ENCODE measurements at places on chromosomes 5 and 9.

GRCh38 chr9:108903420-108904103 lies 30.4 kb downstream of the ELP1 start:
- DNase-seq = no peak

DNA sequence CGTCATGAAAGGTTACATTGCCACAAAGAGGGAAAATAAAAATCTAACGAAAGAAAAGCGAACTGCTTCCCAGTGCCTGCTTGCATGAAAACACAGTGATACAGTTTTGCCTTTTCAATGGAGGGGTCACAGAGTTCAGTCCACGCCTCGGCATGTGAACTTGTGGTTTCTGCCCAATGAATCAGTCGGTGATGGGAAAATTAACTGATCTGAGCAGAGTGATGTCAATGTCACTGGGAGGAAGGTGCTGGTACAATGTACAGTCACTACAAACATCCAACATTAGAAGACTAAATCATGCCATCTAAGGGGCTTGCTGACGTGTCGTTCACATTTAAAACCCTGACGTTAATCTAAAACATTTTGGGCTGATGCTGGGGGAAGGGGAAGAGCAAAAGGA lies 151.8 kb upstream of the MSX2 start:
- no peak for DNase-seq

DNA sequence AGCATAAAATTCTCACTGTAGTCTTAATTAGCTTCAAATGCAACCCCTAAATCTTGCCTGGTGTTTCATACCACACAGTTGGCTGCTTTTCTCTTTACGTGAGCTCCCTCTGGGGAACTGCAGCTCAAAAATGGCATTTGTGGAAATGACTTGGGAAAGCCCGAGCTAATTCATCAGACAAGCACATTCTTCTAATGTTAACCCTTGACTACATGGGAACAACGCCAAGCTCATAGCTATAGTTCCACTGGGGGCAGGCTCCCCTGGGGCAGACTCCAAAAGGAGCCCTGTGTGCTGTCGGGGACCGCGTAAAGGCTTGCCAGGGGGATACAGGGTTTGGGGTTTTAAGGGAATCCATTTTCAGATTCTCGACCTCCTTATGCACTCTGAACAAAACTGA lies 301.4 kb upstream of the DAP start:
- no peak for DNase-seq

- DNase-seq = no peak
Observed at GRCh38 chr5:79189439-79190234, 46.3 kb upstream of the JMY start.

DNA sequence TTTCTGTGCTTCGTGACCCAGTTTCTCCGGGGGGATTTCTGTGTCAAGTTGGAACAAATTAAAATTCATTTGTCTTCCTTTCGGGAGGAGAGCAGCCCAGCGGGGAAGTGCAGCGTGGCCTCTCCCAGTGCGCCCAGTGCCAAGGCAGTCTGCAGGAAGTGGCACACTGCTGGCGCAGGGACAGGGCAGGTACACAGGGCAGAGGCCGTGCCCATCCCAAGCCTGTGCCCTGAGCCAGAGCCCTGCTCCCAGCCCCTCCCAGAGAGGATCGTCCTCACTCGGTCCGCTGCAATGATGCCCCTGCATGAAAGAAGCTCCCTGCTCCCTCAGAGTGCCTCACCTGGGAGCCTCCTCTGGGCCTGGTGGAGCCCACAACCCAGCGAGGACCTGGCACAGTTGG lies 82.4 kb upstream of the PPP1R26 start:
- no peak for DNase-seq

GRCh38 chr5:158897444-158898160 lies 202.1 kb downstream of the EBF1 start:
- no peak for DNase-seq

DNA sequence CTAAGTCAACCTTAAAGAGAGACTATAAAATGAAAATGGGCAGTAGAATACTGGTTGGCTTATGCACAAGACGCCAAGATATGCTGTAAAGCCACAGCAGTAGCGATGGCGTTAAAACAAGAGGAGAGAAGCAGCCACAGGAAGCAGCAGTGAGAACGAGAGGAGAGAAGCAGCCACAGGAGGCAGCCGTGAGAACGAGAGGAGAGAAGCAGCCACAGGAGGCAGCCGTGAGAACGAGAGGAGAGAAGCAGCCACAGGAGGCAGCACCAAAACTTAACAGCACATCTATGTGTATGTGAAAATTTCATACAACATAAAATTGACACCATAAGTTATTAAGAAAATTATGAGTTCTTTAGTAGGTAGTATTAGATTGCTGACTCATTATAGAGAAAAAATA lies 2318.6 kb upstream of the ACO1 start:
- no peak for DNase-seq

DNA sequence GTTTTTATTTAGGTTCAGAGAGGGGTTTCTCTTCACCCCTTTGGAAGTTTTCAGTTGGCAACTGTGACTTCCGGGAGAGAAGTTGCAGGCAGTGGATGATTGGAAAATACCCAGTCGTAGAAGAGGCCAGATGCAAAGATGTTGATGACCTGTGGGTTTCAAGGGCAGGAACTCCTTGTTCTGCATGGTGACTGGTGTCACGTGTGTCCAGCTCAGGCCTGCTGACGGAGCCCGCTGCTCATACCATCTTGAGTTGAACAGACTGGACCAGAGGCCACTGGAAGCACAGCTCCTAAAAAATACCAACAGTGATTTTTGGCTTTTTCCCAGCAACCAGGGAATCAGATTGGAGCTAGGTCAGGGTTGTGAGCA lies 243.9 kb upstream of the KLF4 start:
- DNase-seq = no peak

GRCh38 chr9:13857521-13857920 lies 456.4 kb downstream of the NFIB start:
- DNase-seq = no peak

DNA sequence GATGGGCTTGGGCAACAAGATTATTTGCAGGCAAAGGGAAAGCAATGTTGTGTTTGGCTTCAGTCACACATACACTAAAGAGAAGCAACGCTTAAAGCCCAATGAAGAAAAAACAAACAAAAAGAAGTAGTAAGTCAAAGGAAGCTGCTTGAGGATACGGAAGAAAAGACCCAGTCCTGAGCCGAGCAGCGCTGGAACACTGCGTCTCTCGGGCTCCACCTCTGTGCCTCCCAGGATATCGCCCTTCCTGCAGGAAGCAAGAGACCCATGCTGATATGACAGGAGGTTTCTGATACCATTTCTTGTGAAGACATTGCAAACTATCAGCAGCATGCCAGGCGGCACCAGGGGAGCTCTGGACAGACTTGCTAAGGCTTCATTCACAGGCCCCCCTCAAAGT lies 9.9 kb downstream of the GNAQ start:
- no peak for DNase-seq

DNA sequence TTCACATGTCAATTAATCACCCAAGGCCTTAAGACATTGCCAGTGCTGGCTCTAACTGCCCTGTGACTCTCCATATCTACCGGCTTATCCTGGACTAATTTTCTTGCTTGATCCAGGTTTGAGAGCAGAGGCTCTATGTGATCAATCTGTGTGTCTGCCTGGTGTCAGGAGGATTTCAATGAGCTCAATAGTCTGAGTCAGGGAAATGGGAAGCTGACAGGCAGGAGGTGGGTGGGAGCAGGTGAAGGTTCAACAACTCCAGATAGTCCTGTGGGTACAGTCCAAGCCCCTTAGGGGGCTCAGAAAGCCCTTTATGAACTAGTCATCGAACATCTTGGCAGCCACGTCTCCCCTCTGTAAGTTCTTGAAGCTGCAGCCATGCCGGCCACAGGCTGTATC lies 72.2 kb downstream of the SHB start:
- DNase-seq = no peak
